ENCODE measurements at places on chromosomes 2 and 18. TPM values are rescaled to one million over a fixed set of nuclear protein-coding genes. Genes with fewer than 3 reads are reported as not detected.

Gene SERPINB12
- not detected for total RNA-seq

Gene OSBPL6
- 0.53 TPM for total RNA-seq

Gene IL36A
- total RNA-seq = not detected

- no peak for DNase-seq
Measured at GRCh38 chr2:144041612-144042011, 478.3 kb downstream of the ZEB2 start.

GRCh38 chr2:226137201-226137811, 662.3 kb downstream of the IRS1 start:
- no peak for DNase-seq

- DNase-seq = no peak
Measured at GRCh38 chr2:133498662-133499585, 69.3 kb downstream of the NCKAP5 start.

Gene STAT4
- 71.7 TPM for total RNA-seq

Gene KIF5C
- 5.5 TPM for total RNA-seq

Gene SNED1
- total RNA-seq = 2.1 TPM

DNA sequence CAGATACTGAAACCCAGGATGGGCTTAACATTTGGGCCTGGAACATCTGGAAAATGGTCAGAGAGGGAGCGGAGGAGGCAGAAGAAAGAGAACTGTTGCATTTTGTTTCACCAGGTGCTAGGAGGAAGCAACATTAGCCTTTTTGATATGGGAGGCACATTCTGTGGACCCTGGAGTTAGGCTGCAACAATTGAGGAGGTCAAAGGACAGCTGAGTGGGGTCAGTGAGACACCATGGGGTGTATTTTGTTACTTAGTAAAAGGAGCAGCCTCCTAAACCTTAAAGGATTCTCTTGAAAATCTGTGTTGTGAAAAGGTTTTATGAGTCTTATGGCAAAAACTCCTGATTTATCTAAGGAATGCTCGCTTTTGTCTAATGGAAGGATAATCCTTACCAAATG, 124.9 kb downstream of the GREB1L start:
- no peak for DNase-seq

GRCh38 chr2:104487366-104487765, 366.5 kb upstream of the POU3F3 start:
- no peak for DNase-seq

- DNase-seq = no peak
Measured at GRCh38 chr18:1050012-1050657, 145.5 kb downstream of the ADCYAP1 start.

Gene MALT1
- total RNA-seq = 39.8 TPM

Data from activated T-cell treated with anti-CD3 and anti-CD28 coated beads, Interleukin-2, amount 50 U/mL, for 4 hours (primary cell).